NCI-H1417 (cell line): ENCODE measurements at places on chromosomes 6 and 20.

DNA sequence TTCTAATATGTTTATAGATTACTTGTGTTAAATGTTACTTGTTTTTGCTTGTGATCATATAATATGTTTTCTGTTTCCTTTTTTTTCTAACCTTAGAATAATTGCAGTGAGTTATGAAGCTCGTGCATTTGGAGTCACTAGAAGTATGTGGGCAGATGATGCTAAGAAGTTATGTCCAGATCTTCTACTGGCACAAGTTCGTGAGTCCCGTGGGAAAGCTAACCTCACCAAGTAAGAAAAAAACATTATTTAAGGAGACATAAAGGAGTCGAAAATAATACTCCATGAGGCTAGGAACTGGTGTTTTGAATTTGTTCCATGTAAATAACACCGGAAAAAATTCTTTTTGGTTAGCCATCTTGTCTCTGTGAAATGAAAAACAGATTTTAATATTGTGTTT, 6.9 kb downstream of the POLH start:
- no peak for DNase-seq

GRCh38 chr20:61896058-61896961, 169.4 kb downstream of the TAF4 start:
- peak; percentile 30 for DNase-seq

GRCh38 chr6:21527731-21528130, 65.8 kb upstream of the SOX4 start:
- DNase-seq: no peak

GRCh38 chr20:43046966-43047365, 142.7 kb downstream of the PTPRT start:
- DNase-seq: no peak

GRCh38 chr6:64062960-64063683, 427.5 kb downstream of the PHF3 start:
- DNase-seq: no peak
